ENCODE measurements at places on chromosomes 2 and 18.

DNA sequence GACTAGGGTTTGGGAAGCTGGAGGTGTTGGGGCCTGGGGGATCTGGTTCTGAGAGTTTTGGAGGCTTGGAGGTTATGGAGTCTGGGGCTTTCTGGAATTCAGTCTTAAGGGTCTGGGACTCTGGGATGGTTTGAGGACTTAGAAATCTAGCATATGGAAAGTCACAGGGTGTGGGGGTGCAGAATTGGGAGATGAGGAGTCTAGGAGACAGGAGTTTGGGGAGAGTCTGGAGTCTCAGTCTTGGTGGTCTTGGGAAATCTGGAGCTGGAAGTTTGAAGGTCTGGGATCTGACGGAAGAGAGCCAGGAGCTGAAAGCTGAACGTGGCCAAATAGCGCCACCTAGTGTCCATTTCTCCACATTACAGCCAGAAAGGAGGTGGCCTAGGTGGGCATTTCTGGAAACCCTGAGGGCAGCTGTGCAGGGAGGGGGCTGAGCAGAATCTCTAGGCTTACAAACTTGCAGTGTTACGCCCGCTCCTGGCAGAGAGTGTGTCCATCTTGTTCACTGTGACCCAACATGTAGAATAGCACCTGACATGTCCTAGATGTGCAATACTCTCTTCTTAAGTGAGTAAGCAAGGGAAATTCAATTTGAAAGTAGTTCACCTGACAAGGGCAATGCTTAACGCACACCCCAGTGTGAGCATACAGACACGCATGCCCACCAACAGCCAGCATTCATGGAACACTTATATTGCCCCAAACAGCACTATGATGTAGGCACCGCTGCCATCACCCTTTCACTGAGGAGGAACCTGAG is 204.8 kb downstream of the TFCP2L1 start:
- peak; percentile 65 for DNase-seq

GRCh38 chr2:192082121-192082520 is 112.6 kb downstream of the TMEFF2 start:
- DNase-seq, result no peak

DNA sequence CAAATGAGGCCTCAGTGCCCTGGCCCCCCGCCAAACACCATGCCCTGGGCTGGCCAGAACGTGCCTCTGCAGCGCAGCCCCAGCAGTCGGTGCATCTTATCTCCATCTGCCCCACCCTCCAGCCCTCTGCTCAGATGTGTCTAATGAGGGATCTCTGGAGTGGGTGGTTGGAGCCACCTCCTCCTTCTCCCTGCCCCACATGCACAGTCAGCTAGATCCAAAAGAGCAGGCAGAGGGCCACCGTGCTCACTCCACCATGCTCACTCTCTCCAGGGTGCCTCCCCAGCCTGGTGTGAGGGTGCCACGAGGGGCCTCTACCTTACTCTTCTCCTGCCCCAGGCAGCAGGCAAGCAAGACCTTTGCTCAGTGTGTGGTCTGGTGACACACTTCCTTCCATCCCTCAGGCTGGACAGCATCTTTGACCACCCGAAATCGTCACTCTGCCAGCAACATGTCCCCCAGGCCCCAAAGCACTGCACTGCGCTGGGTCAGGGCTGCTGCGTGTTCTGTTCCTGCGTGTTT is 266.1 kb upstream of the HDAC4 start:
- DNase-seq, result no peak

- no peak for DNase-seq
Observed at GRCh38 chr2:188475945-188476344, 184.3 kb downstream of the GULP1 start.

GRCh38 chr2:180124273-180125139 is 117.4 kb upstream of the CWC22 start:
- peak; percentile 63 for DNase-seq

DNA sequence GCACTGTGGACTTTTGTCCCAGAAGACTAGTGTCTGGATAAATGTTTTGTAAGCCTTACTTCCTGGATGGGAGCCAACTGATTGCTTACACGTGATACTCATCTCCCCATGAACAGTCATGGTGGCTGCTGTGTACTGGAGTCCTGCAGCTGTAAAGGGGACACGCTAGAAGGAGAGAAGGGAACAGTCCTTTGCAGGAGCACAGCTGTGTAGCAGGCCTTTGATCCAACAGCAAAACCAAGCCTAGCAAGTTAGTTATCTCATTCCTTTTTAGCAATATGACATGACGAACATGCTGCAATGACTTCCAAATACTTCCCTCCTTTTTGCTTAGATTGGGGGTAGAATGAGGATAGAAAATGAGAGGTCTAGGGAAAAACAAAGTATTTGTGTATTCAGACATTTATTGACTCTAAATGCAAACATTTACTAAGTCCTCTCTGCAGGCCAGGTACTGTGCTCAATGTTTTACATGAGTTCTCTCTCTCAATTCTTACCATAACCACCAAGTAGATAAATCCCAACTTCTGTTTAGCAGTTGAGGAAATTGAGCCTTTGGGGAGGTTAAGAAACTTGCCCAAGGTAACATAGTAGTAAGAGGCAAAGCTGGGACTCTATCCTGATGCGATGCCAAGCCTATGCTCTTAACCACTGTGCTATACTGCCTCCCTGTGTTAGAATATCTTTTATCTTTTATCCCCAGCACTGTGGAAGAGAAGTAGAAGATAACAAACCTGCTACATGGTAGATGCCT is 55.4 kb upstream of the CD28 start:
- peak; percentile 65 for DNase-seq

DNA sequence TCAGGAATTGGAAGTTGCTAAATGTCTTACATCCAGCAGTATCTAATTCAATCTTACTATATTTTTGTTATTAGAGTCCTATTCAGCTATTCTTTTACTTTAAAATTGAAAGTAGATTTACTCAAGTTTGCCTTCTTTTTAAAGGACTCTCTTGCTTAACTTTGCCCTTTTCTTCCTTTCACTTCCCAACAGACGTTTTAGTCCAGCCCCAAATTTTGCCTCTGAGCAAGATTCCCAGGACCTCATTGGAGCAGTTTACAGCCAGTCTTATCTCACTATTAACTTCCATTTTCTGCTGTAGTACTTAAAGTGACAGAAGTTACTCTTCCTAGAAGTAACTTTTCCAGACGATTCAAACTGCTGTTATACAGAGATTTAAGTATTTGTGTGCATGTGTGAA is 1.7 kb upstream of the PRKD3 start:
- peak; percentile 94 for DNase-seq

GRCh38 chr18:58533766-58534165 is 95.1 kb downstream of the ALPK2 start:
- no peak for DNase-seq

GRCh38 chr18:48623468-48624235 is 84.8 kb downstream of the CTIF start:
- no peak for DNase-seq

DNA sequence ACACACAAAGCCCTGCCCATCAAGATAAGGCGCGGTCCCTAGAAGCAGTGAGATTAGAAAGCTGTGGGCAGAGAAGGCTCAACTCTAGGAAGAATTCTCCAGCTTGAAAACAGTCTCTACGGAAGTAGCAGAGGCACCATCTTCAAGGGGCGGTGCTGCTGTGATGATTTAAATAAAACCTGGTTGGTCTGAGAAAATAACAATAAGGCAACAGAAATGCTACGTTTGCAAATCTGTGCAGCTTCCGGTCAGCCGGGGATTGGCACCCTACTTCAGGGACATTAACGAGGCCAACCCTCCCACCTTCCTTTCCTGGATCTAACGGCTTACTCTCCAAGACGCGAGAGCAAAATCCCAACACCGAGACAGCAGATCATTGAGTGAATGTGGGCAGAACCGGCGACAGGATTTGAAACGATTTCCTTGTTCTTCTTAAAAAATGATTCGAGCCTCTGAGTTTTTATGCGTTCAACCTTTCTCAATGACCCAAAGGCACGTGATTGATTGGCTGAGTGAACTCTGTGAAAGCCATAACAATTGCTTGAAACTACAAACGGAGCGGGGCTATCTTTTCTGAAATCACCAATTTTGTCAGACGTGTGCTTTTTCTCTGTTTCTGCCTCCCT is 93.7 kb upstream of the ZNF516 start:
- DNase-seq, result peak; percentile 31

DNA sequence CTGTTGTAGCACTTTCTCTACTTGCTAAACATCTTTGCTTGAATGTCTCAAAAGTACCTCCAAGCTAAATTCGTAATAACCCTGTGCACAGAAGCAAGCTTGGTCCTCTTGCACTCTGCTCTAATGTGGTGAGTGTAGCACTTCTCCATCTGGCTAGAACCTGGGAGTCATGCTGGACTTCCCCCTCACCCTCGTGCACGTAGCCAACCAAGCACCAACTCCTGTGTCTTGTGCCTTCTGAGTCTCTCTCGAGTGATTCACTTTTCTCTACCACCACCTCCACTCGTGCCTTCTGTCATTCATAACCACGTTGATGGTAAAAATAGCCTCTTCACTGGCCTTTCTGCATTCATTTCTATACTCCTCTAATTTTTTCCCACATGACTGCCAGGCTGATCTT is 91.9 kb upstream of the KCNE4 start:
- peak; percentile 76 for DNase-seq

DNA sequence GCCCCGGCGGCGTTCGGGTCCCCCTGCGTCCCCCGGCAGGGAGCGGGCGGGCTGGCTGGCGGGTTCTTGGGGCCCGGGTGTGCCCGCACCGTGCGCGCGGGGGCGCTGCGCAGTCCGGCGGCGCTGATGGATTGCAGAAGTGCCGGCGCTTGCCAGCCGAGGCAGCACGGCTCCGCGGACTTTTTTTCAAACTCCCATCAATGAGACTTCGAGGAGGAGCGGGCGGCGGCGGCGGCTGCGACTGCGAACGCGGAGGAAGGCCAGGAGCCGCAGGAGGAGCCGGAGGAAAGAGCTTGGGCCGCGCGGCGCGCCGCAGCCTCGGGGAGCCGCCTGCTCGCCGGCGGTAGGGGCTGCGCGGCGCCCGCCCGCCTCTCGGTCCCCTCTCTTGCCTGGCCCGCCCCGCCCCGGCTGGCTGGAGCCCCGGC is at the start of gene GLI2:
Gene GLI2, plus strand, starts transcription at position 123 of the 425 bp plus-strand sequence. CDS start 61,453 bp downstream, outside the sequence.
- DNase-seq, result peak; percentile 50

DNA sequence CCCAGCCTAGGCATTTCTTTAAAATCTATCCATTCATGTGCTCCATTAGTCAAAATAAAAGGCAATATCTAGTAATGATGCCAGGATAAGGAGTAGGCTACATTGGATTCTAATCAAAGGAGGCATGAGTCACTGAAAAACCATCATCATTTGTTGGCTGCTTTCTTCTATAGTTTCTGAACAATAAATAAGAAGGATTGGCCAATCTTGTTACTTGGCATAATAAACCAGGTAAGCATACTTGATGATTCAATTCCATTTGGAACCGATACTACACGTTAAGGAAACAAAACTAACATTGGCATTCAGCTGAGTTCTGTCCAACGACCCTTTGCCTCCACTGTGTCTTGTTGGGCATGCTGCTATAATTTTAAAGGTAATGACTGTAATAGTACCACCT is 27.2 kb downstream of the ATP8B1 start:
- no peak for DNase-seq

GRCh38 chr2:210541290-210541902 is 15.0 kb upstream of the CPS1 start:
- no peak for DNase-seq

GRCh38 chr18:28576941-28577340 is 400.0 kb upstream of the CDH2 start:
- no peak for DNase-seq

GRCh38 chr2:158457092-158457825 is 507 bp downstream of the PKP4 start:
- peak; percentile 65 for DNase-seq

GRCh38 chr2:221423210-221423804 is 148.8 kb downstream of the EPHA4 start:
- DNase-seq, result no peak

DNA sequence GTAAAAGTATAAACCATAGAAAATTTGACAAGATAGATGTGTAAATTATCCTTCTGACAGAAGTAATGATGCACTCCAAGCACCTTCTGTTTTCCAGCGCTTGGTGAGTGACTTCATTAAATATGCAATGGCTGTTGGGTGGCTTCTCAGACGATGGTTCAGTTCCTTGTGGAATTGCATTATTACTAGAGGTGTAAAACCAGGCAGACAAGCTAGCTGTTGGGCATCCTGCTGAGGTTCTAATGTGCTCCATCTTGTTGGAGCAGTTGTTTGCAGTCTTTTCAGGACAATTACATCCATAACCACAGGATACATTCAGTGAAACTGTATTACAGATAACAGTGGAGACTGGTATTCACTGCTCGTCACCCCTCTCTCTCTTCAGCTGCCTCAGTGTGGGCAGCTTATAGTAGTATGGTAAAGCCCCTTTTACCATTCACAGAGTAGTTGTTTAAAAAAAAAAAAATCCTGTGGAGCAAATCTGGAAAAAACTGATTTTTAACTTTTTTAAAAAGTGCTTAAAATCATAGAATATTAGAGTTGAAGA is 143.5 kb downstream of the AGPS start:
- DNase-seq, result no peak
